Stimulated activated CD8-positive, alpha-beta memory T cell treated with anti-CD3 and anti-CD28 coated beads, Interleukin-12 subunit alpha, Interleukin-12 subunit beta, amount 100 ng/mL, for 4 hours (primary cell): ENCODE measurements at places on chromosomes 7 and 10.

GRCh38 chr10:43653746-43654145 lies 5.1 kb upstream of the ZNF32 start:
- no peak for DNase-seq

DNA sequence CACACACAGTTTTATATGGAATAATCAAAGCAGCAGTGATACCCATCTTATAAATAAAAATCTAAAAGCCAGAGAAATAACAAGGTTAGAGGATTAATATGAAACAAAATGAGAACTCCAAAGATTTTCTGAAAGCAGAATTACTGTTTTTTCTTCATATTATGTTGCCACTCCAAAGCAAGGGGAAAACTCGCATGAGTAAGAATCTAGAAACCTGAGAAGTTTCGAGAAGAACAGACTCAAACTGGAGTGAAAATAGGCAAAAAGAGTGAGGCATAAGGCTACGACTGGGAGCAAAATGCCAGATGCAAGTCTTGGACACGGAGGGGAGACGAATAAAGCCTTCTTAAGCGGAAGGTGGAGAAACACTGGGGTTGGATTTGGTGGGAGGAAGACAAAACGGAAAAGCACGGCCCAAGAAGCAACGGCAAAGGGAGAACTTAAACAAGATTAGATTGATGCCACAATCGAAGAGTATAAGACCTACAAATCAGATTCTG lies 923 bp downstream of the TNPO3 start:
- no peak for DNase-seq

GRCh38 chr10:94006591-94007550 lies 13.1 kb downstream of the PLCE1 start:
- DNase-seq, result no peak

GRCh38 chr10:79116801-79117723 lies 48.3 kb downstream of the ZMIZ1 start:
- no peak for DNase-seq

GRCh38 chr10:131695496-131696165 lies 205.2 kb upstream of the PPP2R2D start:
- no peak for DNase-seq

DNA sequence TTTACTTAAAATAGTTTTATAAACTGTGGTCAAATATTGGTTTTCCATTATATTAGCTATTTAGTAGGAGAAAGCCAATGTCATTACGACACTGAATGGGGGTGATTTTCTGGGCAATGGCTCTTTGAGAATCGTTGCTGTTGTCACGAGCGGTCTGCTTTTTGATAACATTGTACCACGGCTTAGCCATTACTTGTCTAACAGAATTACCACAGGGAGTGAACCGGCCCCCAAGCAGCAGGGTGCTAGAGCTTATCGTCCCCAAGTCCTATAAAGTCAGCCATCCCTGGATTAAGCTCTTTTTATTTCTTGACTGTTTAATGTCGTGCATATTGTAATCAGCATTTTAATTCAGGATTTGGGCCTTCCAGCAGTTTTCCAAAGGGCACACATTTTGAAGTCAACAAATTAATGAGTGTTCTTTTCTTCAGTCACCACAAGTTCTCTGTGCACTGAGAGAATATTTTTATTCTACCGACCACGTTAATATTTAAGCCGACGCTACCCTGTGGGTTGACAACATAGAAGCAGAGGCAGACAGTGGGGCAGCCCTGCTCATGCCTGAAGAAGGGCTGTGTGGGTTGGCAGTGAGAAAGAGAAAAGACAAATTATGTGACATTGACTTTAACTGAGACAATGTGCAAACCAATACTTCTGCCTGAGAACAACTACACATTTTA lies 125.8 kb downstream of the ICA1 start:
- no peak for DNase-seq

DNA sequence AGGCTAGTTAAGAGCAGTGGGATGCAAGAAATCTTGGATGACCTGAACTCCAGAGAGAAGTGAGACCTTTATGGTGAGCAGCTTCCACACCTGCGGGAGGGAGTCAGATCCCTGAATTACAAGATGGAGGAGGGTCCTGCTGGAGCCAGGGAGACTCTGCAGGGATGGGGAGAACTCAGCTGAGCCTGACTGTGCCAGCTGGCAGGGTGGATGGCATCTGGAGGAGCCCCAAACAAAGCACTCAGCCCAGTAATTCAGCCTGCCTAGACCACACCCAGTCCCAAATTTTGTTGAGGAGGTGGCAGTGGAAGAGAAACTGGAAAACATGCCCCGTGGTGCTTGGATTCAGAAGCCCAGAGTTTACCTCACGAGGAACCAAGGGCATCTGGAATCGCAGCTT lies 208.2 kb downstream of the WDR11 start:
- no peak for DNase-seq

GRCh38 chr7:70266186-70266585 lies 667.9 kb downstream of the AUTS2 start:
- DNase-seq, result no peak

GRCh38 chr7:87202705-87203104 lies 16.8 kb downstream of the TMEM243 start:
- DNase-seq, result no peak

DNA sequence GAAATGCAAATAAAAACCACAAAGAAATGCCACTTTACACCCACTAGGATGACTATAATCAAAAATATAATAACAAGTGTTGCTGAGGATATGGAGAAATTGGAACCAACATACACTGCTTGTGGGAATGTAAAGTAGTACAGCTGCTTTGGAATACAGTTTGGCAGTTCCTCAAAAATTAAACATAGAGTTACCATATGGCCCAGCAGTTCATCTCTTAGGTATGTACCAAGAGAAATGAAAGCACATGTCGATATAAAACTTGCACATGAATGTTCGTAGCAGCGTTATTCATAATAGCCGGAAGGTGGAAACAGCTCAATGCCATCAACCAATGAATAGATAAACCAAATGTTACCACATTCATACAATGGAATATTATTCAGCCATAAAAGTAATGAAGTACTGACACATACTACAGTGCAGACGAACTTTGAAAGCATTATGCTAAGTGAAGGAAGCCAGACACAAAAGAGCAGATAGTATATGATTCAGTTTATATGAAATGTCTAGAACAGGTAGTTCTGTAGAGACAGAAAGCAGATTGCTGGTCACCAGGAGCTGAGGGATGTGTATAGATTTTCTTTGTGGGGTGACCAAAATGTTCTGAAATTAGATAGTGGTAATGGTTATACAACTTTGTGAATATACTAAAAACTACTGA lies 12.4 kb downstream of the BCAP29 start:
- DNase-seq, result no peak
